ENCODE measurements at places on chromosomes 12 and 14.

GRCh38 chr12:59055204-59055860 lies 135.0 kb upstream of the LRIG3 start:
- no peak for DNase-seq

DNA sequence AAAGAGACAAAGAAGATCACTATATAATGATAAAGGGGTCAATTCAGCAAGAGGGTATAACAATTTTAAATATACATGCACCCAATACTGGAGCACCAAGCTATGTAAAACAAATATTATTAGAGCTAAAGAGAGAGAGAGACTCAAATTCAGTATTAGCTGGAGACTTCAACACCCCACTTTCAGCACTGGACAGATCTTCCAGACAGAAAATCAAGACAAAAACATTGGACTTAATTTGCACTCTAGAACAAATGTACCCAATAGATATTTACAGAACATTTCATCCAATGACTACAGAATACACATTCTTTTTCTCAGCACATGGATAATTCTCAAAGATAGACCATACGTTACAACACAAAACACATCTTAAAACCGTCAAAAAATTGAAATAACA lies 81.0 kb downstream of the KLHL28 start:
- no peak for DNase-seq

DNA sequence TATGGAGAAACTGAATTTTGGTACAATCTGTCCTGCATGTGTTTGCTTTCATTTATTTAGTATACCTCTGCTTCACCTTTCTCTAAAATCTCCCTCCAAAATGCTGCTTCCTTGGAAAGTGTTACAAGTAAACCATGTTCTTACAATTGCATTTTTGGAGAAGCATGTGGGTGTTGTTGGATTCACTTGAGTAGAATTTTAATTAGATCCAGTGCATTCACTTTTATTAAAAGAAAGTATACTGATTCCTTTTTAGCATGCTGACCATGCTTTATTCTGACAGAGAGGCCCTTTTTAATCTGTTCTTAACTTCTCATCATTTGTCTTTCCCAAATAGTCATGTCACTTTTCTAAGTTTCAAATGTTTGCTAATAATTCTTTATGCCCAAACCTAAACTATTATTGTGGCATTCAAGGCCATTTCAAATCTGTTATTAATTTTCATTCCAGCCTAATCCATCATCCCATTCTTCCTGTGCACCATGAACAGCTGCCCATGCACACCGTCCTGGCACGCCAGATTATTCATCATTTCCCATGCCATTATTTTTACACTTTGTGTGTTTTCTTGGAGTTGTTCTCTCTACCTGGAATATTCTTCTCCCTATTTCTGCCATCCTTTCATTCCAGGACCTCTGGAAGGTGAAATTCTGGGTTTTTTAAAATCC lies 90.7 kb downstream of the METTL25 start:
- DNase-seq, result no peak

- DNase-seq, result no peak
Measured at GRCh38 chr14:72528059-72528862, 365.6 kb downstream of the DPF3 start.

- DNase-seq, result no peak
Measured at GRCh38 chr12:93229494-93230325, 148.0 kb upstream of the NUDT4 start.

GRCh38 chr12:51326698-51327439 lies 2.9 kb upstream of the BIN2 start:
- no peak for DNase-seq

- DNase-seq, result no peak
Measured at GRCh38 chr14:62455446-62455845, 589.8 kb downstream of the KCNH5 start.

- DNase-seq, result no peak
Measured at GRCh38 chr12:101940400-101940950, 63.1 kb downstream of the DRAM1 start.

DNA sequence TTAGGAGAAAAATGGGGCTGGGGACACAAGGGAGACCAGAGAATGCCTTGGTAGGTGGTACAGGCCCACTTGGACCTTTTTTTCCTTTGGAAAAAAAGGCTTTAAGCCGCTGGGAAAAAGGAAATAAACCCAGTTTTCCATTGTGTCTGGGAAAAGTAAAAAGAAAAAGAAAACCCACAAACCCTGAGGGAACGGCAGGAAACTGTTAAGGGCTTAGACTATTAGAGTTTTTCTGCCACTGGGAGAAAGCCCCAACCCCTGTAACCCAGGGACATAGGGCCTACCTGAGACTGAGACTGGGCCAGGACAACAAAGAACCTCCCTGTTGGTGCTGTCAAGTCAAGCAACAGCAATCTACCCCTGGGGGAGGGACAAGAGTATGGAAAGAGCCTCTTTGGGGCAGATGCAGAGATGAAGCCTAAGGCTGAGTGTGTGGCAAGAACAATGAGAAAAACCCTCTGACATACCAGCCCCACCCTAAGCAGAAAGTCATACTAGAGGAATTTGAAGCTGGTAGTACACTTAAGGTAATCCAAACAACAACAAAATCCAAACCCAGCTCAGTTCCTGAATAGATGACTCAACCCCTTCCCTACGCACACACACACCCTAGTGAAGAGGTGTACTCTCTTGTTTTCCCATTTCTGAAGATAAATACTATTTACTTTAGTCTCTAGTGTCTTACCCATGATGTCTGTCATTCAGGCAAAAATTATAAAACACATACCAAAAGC lies 22.8 kb downstream of the ATF1 start:
- DNase-seq, result no peak

- DNase-seq, result peak; percentile 44
Measured at GRCh38 chr12:94305130-94305957, 154.3 kb downstream of the CEP83 start.

- no peak for DNase-seq
Measured at GRCh38 chr12:108349278-108349688, 10.2 kb upstream of the CMKLR1 start.

DNA sequence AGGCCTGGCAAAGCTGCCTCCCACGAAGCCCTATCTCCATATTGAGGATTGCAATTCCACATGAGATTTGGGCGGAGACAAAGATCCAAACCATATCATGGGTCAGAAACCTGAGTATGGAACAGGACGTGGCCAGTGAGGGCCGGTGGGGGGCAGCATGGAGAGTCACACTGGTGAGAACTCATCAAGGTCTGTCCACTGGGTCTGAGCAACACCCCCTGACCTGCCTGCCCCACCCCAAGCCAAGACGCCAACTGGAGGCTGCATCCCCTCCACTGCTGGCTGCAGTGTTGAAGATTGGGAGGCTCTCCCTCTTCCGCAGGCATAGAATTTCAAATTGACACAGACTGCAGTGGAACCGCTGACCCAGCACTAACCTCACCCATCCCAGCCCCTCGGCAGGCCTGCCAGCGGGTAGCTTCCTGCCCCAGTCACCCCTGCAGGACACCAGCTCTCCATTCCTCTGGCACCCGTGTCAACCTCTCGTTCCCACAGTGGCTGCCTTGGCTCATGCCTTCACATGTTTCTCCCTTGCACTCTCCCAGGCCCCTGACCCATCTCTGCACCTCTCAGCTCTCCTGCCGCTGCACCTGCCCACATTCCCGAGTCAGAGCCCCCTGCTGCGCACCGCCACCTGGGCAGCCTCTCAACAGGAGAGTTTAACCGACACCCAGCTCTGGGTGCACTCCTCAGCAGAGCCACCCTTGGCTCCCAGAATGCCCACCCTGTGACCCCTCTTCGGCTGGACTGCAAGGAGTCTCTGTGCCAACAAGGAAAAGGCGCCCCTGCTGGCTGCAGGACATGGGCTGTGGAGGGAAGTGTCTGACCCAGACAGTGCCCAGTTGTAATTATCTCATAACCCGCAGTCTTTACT lies 45.2 kb upstream of the PPP2R5C start:
- DNase-seq, result no peak

- peak; percentile 41 for DNase-seq
Measured at GRCh38 chr12:122080149-122081082, 1.9 kb downstream of the MLXIP start.

- no peak for DNase-seq
Measured at GRCh38 chr12:39467432-39467870, 24.5 kb upstream of the KIF21A start.

GRCh38 chr14:103296007-103296406 lies 38.0 kb upstream of the EIF5 start:
- no peak for DNase-seq

DNA sequence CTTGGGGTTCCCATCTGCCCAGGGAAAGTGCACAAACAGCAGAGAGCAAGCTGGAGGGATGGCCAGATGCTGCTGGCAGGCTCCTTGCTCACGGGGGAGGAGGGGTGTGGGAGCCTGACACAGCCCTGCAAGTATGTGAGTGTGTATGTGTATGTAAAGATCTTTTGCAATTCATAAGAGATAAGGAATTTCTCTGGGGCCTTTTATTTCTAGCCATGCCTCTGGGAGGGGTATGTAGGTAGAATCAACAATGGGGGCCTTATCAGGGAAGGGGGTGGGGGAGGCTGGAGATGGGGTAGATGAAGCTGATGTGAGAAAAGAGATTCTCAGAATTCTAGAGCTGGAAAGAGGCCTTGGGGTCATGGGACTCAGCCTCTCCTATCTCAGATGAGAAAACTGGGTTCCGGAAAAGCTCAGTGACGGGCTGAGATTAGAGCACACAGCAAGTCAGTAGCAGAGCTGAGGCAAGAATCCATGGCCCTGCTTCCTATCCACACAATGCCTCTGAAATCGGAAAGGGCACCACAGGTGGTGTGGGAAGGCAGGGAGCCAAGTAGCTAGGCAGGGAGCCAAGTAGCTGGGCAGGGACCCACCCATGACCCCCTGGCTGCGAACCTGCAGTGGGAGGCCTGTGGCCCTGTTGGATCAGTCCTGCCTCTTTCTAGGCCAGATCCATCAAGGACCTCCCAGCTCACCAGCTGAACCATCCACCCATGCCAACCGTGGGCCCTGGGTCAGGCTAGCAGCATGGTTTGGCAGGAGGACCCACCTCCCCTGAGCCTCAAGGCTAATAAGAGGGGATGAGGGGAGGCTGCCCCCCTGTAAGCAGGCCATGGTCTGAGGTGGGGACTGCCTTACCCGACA lies 54.7 kb downstream of the PLEKHG3 start:
- no peak for DNase-seq

DNA sequence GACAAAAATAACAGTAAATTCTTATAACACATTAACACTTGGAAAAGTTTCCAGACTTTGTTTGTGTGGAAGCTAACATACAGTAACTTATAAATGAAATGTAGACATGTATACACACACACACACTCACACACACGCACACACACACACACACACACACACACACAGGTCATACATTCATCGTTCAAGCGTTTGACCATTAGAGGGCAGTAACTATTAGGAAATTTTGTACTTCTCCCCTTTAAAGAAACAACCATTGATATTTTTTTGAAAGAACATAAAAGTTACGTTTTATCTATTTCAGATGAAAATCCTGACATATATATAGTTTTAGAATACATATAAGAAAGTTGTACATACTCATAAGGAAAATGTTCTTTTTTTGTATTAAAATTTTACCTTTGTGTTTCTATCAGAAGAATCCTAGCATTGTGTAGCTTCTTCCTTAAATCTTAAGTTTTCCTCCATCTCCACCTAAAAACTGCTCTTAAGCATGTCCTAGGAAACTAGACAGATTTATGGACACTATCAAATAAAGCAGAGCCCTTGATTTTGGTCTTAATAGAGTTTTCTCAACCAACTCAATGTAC lies 29.0 kb downstream of the PTPRQ start:
- no peak for DNase-seq

DNA sequence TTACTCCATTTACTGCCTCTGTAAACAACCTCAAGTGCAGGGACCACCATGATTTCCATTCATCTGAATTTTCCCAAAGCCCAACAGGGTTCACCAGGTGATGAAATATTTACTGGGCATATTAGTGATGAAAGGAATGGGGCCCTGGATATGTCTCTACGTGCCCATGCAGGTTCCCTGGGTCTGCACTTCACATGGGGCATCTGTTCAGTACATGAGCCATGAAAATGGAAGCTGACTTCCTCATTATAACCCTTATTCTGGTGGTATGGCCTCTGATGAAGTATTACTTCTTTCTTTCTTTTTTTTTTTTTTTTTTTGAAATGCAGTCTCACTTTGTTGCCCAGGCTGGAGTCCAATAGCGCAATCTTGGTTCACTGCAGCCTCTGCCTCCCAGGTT lies 26.5 kb upstream of the CORO1C start:
- no peak for DNase-seq

- no peak for DNase-seq
Measured at GRCh38 chr12:56995930-56996496, 10.3 kb downstream of the ZBTB39 start.

- no peak for DNase-seq
Measured at GRCh38 chr14:69675877-69676416, 64.6 kb downstream of the SUSD6 start.

DNA sequence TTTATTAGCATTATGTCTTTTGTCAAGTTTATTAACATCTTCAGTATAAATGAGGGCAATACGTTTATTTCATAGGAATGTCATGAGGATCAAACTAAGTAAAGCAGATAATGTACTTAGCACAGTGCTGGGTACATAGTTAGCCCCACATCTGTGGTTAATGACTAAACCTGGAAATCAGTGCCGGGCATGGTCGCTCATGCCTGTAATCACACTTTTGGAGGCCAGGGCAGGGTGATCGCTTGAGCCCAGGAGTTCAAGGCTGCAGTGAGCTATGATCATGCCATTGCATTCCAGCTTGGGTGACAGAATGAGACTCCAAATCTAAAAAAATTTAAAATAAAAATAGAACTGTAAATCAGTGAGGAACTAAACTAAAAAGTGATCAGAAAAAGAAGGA lies 44.8 kb upstream of the GUCY2C start:
- no peak for DNase-seq

- no peak for DNase-seq
Measured at GRCh38 chr12:101671833-101672232, 25.6 kb upstream of the CHPT1 start.

GRCh38 chr14:100155049-100155621 lies 4.3 kb downstream of the DEGS2 start:
- DNase-seq, result peak; percentile 65

DNA sequence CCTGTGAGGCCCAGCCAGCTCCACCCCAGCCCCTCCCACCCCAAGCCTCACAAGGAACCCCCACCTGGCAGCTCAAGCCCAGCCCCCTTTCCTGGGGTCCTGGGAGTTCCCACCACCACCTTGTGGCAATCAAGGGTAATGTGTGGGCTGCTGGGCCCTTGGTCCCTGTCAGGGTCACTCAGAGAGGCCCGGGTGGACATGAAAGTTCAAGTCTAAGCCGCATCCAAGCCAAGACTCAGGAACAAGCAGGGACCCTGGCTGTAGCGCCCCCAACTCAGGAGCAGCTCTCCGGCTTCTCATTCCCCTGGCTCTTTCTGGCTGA lies 106.4 kb upstream of the C14orf180 start:
- DNase-seq, result no peak

DNA sequence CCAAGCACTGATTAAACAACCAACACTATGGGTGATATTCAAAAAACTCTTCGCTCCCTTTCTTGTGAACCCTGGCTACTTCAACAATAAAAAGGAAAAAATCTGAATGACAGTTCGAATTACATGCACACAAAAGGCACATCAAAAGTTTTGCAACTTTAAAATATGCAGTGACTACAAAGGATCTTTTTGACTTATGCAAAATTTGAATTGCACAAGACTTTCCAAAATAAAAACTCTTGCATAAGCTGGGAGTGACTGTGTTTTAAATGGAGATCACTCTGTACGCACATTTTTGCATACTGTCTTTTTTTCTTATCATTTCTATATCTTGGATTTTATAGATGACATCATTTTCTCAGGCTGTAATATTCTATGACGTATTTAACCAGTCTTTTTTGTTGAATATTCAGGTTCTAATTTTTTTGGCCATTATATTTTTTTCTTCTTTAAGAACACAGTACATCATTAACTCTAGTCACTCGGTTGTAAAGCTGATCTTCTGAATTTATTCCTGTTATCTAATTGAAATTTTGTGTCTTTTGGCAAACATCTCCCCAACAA lies 667.6 kb upstream of the TBX3 start:
- no peak for DNase-seq
